ENCODE measurements at places on chromosomes 13 and 19. TPM values are rescaled to one million over a fixed set of nuclear protein-coding genes. Genes with fewer than 3 reads are reported as not detected.

The FOXO1 gene
- total RNA-seq = 29.4 TPM

The SMIM44 gene
- total RNA-seq = not detected

The PROZ gene
- total RNA-seq = not detected

The DACH1 gene
- total RNA-seq = 11.5 TPM

DNA sequence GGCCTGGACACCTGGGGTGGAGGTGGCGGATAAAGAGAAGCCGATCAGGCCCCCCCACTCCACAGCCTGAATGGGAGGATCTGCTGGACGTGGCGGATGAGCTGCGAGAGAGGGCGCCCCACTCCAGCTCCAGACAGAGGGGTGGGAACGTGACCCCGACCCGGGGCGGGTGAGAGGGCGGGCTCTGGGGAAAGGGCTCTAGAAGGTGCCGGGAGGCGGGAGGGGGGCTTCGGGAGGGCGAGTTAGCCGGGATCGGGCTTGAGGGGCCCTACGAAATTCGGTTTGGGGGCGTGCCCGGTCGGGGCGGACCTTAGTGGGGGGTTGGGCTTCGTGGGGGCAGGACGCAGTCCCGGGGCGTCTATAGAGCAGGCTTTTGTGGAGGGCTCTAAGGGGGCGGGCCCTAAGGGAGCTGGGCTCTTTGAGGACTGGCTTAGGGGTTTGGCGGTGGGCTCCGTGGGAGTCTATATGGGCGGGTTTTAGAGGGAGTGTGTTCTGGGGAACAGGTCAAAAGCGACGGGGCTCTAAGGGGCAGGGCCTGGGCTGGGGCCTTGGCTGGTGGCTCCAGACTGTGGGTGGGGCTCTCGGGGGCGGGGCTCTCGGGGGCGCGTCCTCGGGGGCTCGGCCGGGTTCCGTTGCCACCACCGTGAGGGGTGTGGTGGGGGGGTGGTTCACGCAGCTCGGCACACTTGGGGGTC lies 4.1 kb upstream of the NANOS3 start:
- no peak for DNase-seq
- no peaks in the 10 kb centered on the region for H3K27me3 ChIP-seq
- no peak overlapping the region for H3K27ac ChIP-seq
- no peaks in the 10 kb centered on the region for H3K4me1 ChIP-seq
- no peaks in the 10 kb centered on the region for H3K36me3 ChIP-seq

- H3K4me1 ChIP-seq = peaks cover 24% of the 10 kb centered on the region
- DNase-seq = no peak
- no peaks in the 10 kb centered on the region for H3K27me3 ChIP-seq
- H3K27ac ChIP-seq = no peak overlapping the region
- no peaks in the 10 kb centered on the region for H3K36me3 ChIP-seq
- H3K4me3 ChIP-seq = no peak overlapping the region
Observed at GRCh38 chr13:77029436-77029835, 2.5 kb upstream of the FBXL3 start.

- peaks cover 36% of the 10 kb centered on the region for H3K4me1 ChIP-seq
- no peak overlapping the region for H3K27ac ChIP-seq
- DNase-seq = no peak
- no peak overlapping the region for H3K4me3 ChIP-seq
- no peaks in the 10 kb centered on the region for H3K27me3 ChIP-seq
Observed at GRCh38 chr13:112759827-112760226, 70.0 kb downstream of the ATP11A start.

- no peak for DNase-seq
- no peaks in the 10 kb centered on the region for H3K36me3 ChIP-seq
- no peaks in the 10 kb centered on the region for H3K27me3 ChIP-seq
- H3K4me3 ChIP-seq = peak overlapping the region; percentile 75
- H3K4me1 ChIP-seq = peaks cover 10% of the 10 kb centered on the region
Observed at GRCh38 chr19:36488846-36489117, 579 bp downstream of the ZNF566 start.

GRCh38 chr19:17616961-17617806 lies 61.7 kb downstream of the COLGALT1 start:
- DNase-seq = no peak
- no peak overlapping the region for H3K4me3 ChIP-seq
- peaks cover 13% of the 10 kb centered on the region for H3K27me3 ChIP-seq

DNA sequence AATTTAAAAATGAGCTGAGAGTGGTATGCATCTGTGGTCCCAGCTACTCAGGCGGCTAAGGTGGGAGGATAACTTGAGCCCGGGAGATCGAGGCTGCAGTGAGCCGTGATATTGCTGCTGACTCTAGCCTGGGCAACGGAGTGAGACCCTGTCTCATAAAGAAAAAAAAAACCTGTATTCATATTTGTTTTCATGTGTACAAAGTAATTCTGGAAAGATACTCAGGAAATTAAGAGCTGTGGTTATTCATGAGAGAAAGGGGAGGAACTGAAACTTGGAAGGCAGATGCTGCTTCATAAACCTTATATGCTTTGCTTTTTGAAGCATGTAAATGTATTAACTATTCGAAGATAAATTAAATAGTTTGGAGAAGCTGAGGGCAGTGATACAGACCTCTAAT lies 8.8 kb upstream of the RLN3 start:
- H3K27me3 ChIP-seq = no peaks in the 10 kb centered on the region
- no peak overlapping the region for H3K4me3 ChIP-seq
- H3K36me3 ChIP-seq = no peaks in the 10 kb centered on the region

- H3K4me3 ChIP-seq = no peak overlapping the region
- peaks cover 28% of the 10 kb centered on the region for H3K4me1 ChIP-seq
- peak overlapping the region; percentile 32 for H3K27ac ChIP-seq
- no peak for DNase-seq
- H3K27me3 ChIP-seq = no peaks in the 10 kb centered on the region
Observed at GRCh38 chr13:33639626-33640080, 178.3 kb upstream of the RFC3 start.

DNA sequence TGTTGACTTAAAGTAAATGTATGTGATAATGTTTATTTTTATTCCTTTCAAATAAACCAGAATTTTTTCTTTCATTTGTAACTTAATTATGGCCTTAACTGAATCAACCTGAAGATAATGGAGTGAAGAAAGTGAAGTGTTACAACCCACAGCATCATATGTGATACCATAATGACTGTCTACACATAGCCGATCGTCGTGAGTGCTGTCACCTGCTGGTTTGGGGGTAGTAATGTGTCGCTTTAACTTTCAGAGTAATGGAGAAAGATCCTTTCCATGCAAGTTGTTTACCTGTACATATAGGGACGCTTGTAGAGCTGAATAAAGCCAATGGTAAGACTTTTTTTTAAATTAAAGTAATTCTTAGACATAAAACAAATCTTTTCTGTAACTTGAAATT lies 9.9 kb downstream of the CDC16 start:
- no peaks in the 10 kb centered on the region for H3K4me1 ChIP-seq
- H3K27ac ChIP-seq = no peak overlapping the region
- no peak overlapping the region for H3K4me3 ChIP-seq
- no peak for DNase-seq
- peaks cover 98% of the 10 kb centered on the region for H3K36me3 ChIP-seq

GRCh38 chr13:113914333-113915011 lies 50.6 kb upstream of the GAS6 start:
- peaks cover 14% of the 10 kb centered on the region for H3K27me3 ChIP-seq
- DNase-seq = no peak
- no peaks in the 10 kb centered on the region for H3K4me1 ChIP-seq
- no peak overlapping the region for H3K27ac ChIP-seq

DNA sequence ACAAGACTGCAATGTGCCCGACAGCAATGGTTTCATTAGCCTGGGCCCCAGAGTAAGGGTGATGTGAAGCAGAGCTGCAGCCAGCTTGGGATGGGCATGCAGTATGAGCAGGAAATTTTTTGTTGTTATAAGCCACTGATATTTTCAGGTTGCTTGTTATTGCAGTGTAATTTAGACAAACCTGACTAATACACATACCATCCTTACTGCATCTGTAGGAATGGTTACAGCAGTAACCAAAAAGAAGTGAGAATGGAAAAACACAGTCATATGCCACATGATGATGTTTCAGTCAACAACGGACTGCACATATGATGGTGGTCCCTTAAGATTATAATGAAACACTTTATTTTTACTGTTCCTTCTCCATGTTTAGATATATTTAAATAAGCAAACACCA lies 8.6 kb upstream of the POMP start:
- no peak overlapping the region for H3K27ac ChIP-seq
- no peaks in the 10 kb centered on the region for H3K27me3 ChIP-seq
- H3K36me3 ChIP-seq = no peaks in the 10 kb centered on the region
- DNase-seq = no peak

DNA sequence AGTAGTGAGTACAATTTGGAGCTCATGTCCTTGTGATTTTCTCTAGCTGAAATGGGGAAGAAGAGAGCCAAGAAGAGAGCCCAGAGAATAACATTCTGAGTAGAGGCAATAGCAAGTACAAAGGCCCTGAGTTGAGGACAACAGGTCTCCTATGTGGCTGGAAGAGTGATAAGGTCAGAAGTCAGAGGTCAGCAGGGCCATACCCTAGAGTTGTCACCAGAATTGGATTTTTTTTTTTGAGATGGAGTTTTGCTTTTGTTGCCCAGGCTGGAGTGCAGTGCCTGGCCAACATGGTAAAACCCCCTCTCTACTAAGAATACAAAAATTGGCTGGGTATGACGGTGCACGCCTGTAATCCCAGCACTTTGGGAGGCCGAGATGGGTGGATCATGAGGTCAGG lies 8.0 kb upstream of the TRIM28 start:
- H3K27ac ChIP-seq = no peak overlapping the region
- peaks cover 11% of the 10 kb centered on the region for H3K4me1 ChIP-seq
- H3K4me3 ChIP-seq = no peak overlapping the region
- DNase-seq = no peak
- H3K36me3 ChIP-seq = no peaks in the 10 kb centered on the region

GRCh38 chr19:30390356-30390988 lies 18.3 kb downstream of the ZNF536 start:
- H3K27ac ChIP-seq = no peak overlapping the region
- no peaks in the 10 kb centered on the region for H3K27me3 ChIP-seq
- DNase-seq = no peak
- no peaks in the 10 kb centered on the region for H3K36me3 ChIP-seq

DNA sequence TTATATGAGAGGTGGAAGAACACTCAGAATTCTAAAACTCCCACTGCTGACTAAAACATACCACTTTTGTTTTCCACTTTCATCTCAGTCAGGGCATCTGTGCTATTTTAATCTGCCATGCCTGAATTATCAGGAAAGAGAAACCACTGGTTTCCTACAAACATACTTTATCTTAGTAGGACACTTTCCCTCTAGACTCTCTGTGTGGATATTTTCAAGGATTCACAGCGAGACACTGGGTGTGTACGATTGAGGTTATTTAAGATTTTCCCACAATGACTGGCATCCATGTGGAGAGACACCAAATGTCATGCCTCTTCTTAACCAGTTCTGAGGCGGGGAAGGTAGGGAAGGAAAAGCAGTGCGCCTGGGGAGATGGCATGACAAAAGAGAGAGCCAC lies 212.2 kb downstream of the ENOX1 start:
- H3K27ac ChIP-seq = no peak overlapping the region
- no peak overlapping the region for H3K4me3 ChIP-seq
- peaks cover 12% of the 10 kb centered on the region for H3K4me1 ChIP-seq
- peaks cover 5% of the 10 kb centered on the region for H3K27me3 ChIP-seq
- no peaks in the 10 kb centered on the region for H3K36me3 ChIP-seq

DNA sequence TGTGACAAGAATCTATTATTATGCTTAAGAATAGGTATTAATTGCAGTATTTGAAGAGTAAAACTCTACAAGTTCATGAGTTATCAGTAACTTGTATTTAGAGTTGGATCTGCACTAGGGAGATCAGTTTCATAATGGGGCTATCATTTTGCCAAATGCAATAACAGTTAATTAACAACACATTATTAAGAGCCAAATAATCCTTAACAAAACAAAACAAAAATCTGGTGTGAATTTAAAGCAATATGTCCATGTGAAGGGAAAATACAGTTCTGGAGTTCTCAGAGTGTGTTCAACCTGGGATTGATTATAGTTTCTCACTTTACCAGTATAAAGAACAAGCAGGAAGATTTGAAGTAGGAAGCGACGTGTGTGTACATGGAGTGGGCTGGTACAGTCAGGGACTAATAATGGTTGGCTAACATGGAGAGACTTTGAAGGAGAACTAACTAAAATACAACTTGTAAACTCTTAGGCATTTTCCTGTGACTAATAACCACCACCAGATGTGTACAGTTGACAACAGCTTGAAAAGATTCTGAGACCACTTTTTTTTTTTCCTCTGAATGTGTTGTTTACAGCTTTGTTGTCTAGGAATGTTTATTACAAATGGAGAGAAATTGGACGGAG lies 58.5 kb downstream of the POSTN start:
- no peaks in the 10 kb centered on the region for H3K27me3 ChIP-seq
- H3K36me3 ChIP-seq = no peaks in the 10 kb centered on the region
- no peak overlapping the region for H3K27ac ChIP-seq
- H3K4me1 ChIP-seq = no peaks in the 10 kb centered on the region

DNA sequence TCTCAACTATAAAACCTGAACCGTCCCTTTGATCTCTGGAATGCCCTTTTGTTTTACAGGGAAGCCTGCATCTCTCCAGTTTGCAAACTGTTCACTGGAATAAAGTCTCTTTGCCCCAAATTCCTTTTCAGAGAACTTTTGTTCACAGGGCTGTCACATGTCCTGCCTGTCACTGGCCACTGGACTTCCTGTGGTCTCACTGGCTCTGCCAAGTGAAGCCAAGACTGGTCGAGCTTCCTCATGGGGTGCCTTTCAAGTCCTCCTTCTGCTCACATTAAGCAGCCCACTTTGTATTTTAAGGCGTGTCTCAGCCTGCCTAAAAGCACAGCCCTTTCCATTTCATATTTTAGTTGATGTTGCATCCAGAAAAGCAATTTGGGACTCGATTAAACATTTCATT lies 215.7 kb downstream of the KATNAL1 start:
- no peaks in the 10 kb centered on the region for H3K36me3 ChIP-seq
- no peaks in the 10 kb centered on the region for H3K27me3 ChIP-seq
- no peaks in the 10 kb centered on the region for H3K4me1 ChIP-seq
- no peak overlapping the region for H3K27ac ChIP-seq

- H3K27me3 ChIP-seq = no peaks in the 10 kb centered on the region
- no peak for DNase-seq
- no peaks in the 10 kb centered on the region for H3K4me1 ChIP-seq
- H3K27ac ChIP-seq = no peak overlapping the region
- no peak overlapping the region for H3K4me3 ChIP-seq
Observed at GRCh38 chr13:93867481-93867880, 612.0 kb downstream of the DCT start.

DNA sequence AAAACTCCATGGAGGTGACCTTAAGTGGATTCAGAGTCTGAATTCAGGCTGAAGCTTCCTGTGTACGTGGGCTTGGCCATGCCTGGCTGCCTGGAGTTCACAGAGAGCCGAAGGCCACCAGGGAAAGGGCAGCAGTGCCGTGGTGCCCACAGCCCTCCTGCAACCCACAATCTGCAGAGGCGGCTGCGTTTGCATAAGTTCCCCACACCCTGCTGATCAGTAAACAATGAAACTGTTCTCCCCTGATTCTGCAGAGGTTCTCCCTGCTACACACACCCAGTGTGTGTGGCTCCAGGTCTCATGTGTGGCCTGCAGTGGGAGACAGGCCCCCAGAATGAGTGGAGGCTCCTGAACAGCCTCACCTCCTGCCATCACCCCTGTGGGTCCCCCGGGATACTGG lies 126.9 kb upstream of the SLC7A1 start:
- no peak overlapping the region for H3K4me3 ChIP-seq
- peaks cover 10% of the 10 kb centered on the region for H3K27me3 ChIP-seq
- no peak for DNase-seq
- no peak overlapping the region for H3K27ac ChIP-seq
